ENCODE measurements at places on chromosomes 16 and 17.

- DNase-seq, result no peak
Measured at GRCh38 chr17:46120078-46120477, 73.2 kb downstream of the KANSL1 start.

GRCh38 chr16:12544477-12545296 is 259.0 kb downstream of the CPPED1 start:
- DNase-seq, result no peak

GRCh38 chr16:57562066-57562465 is 19.6 kb downstream of the ADGRG5 start:
- no peak for DNase-seq

DNA sequence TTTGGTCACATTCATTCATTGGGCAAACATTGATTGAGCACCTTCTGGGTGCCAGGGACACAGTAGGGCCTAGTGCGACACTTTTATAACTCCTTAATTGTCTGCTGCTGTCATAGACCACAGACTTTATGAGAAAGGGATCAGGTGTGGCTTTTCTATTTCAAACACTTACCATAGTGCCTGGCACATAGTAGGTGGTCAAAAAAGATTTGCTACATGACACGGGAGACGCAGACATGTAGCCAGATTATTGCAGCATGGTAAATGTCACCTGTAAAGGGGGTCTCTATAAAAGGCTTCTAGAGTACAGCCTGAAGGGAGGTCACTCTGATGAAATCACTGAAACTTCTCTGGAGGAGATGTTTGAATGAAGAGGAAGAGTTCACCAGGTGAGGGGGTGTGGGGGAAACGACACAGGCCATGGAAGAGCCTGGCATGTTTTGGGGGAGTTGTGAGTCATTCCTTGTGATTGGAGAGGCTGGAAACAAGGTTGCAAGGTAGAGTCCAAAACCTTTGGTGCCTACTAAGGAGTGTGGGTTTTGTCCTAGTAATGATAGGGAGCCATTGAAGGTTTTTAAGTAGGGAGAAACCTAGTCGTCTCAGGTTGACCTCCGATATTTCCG is 1.6 kb downstream of the RSAD1 start:
- DNase-seq, result no peak

DNA sequence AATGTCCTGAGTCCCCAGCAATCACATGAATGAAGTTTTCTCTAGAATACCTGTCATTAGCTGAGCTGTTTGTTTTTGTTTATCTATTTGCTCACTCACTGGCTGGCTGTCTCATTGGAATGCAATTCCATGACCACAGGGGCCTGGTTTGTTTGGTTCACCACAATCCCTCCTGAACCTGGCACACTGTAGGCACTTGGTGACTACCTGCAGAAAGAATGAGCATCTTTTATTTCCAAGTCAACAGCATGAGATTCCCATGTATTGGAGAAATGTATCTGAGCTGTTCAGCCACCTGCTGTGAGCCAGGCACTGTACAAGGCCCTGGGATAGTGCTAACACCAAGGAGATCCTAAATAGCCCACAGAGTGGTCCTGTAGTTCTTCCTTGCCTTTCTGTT is 345.1 kb downstream of the XYLT1 start:
- DNase-seq, result no peak

DNA sequence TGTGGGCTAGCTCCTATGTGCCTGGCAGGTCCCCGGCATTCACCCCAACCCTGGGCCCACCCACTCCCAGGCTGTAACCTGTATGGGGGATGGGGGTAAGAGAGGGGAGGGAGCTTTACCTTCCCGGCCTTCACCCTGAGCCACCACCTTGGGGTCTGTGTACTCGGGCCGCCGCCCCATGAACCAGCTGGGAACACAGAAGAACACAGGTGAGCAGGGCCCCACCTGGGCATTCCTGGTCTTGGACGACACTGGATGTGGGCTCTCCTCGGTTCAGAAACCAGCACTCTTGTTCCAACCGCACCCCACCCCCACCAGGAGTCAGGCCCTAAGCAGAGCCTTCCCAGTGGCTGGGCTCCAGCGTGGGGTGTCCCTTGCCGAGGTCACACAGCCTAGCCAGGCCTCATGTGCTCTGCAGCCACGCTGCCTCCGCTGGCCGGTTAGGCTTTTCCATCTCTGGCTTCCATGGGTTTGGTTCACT is 18.8 kb downstream of the B9D1 start:
- DNase-seq, result no peak

- DNase-seq, result no peak
Measured at GRCh38 chr17:78654325-78654724, 77.1 kb upstream of the DNAH17 start.

DNA sequence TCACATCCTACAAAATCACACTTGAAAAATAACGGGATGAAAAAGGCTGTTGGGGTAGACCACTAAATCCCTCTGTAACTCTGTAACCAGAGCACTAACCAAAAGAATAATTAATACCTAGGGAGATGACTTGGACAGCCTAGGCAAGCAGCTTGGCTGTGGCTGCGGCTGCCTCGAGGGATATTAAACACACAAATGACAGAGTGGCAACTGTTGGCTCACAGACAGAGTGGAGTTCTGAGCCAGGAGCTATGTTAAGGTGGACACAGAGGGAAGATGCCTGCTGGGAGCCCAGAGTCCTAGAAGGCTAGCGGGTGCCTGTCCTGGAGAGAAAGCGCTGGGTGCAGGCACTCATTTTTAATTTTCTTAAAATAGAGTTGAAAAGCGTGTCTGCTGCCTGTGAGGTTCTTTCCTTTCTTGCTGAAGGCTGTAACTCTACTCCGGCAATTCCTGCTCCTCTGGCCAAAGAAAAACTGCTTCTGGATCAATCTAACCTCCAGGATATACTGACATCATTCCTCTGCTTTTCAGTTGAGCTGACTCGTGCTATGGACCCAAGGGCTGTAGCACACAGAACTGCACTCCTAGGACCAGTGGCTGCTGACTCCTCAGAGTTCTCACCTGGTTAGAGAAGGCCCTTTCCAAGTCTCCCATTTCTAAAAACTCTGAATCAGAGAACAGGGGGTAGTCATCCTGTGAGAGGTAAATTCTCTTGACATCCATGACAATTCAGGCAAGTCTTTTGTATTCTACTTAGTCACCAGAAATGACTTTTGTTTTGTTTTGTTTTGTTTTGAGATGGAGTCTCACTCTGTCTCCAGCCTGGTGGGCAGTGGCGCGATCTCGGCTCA is 147.9 kb downstream of the STX8 start:
- DNase-seq, result no peak

DNA sequence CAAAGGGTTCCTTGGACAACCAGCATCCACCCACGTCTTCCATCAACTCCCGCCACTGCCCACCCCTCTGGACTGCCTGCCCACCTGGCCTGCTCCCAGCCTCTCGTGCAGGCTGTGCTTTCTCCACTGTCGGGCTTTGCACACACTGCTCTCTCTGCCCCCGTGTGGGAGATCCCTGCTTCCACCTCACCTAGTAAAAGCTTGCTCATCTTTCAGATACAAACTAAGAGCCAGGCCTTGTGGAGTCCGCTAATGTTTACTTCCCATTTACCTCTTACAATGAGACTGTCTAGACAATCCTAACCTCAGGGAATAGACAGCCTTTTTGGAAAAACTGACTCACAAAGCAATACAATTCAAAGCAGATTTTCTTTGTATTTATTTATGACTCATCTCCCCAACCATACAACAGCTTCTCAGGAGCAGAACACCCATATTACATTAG is 67.6 kb downstream of the USP31 start:
- DNase-seq, result peak; percentile 65

- no peak for DNase-seq
Measured at GRCh38 chr16:4675864-4676786, 17.2 kb upstream of the NUDT16L1 start.

- DNase-seq, result no peak
Measured at GRCh38 chr17:349666-350065, 2.9 kb downstream of the RPH3AL start.

DNA sequence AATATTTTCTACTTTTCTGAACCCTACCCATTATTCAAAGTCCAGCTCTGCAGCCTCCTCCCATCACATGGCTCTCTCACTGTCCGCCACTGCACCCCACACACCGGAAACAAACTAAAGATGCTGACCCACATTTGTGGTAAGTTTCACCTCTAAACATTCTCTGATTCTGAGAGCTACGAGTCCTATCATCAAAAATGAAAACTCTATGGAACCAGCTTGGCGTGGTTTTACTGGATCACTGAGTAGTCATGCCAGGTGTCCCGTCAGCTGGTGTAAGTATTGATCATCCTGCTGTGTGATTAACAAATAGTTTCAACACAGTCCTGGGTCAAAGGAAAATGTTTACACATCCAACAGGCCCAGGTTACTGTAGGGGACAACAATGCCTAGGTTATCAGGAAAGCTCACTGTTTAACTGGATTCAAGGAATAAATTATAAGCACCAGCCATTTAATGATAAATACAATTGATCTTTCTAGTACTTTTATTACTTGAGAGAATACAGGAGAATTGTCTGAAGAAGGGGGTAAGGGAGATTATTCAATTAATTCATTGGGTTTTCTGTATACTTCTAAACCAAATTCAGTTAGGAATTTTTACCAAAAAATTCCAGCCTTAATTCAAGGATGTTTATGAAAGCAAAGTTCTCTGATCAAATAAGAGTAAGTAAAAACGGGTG is 33.9 kb downstream of the CYTH1 start:
- DNase-seq, result no peak

GRCh38 chr17:38706505-38707216 is 1.6 kb downstream of the MLLT6 start:
- DNase-seq, result no peak

DNA sequence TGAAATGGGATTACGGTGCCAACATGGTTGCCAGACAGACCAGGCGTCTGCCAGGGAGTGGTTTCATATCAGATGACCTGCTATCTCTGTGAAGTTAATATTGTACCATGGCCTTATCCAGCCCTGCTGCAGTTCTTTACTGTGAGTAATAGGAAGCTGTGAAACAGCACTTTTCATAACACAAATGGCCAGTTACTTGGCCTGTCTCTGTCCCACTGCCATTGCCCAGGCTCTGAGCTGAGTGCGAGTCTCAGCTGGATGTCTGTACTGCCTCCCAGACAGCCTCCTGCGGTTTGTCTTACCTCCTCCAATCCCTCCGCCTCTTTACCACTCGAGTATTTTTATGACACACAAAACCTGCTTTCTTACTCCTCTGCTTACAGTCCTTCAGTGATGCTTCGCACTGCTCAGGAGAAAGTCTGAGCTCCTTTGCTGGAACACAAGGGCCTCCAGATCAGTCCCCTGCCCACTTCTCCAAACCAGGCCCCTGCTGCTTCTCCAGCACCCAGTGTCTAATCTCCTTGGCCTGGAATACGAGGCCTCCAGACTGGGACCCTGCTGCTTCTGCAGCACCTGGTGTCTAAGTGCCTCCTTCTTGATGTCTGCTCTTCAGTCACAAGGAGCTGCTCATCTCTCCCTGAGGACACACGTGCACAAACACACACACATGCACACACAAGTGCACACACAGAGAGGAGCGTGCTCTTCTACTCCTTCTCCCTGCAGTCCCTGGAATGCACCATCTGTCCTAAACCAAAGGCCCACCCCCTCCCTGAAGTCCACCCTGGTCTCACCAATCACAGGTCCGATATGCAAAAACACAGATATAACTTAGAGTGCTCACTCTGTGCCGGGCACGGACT is 17.1 kb upstream of the RHOT1 start:
- DNase-seq, result no peak

- peak; percentile 28 for DNase-seq
Measured at GRCh38 chr16:67372664-67373063, 20.6 kb downstream of the TPPP3 start.

DNA sequence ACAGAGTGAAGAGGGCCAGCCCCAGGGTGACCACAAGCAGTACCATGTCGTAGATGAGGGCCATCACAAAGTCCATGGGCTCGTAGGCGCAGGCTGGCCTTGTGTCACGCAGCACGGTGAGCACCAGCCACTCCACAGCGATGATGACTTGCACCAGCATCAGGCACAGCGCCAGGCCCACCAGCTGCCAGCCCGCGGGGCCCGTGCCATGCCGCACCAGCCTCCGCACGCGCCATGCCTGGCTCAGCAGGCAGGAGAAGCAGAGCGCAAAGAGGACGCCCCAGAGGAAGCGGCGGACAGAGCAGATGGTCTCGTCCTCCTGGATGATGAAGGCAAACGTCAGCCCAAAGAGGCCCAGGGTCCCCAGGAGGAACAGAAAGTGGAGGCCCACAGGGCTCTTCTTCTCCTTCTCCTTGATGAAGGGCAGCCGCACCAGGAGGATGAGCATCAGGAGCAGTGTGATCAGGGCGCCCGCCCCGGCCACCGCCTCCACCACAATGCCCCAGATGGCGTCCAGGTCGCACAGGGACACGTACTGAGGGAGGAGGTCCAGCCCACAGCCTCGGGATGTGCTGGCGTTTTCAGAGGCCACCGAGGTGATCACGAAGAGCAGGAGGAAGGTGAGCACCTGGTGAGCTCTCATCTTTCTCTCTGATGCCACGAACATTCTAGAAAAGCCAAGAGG is 12.3 kb downstream of the GPRC5B start:
- DNase-seq, result no peak

- DNase-seq, result no peak
Measured at GRCh38 chr17:50493744-50494143, 14.5 kb upstream of the MYCBPAP start.

- peak; percentile 72 for DNase-seq
Measured at GRCh38 chr17:10616502-10617119, 40.5 kb downstream of the MYH3 start.

DNA sequence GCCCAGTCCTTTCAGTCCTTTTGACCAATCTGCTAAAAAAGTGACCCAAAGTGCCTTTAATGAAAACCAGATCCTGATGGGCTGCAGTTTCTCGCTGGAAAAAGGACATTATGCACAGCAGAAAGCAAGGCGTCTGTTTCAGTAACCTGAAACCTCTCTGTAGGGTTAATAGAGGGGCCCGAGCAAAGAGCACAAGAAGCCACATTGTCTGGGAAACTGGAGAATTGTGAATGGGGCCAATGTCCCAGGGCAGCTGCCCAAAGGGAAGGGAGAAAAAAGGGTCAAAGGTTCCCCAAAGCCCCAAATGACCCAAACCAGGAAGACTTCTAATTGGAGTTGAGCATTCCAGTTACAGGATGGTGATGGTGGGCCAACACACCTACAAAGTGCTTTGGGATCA is 3.0 kb downstream of the OTOA start:
- DNase-seq, result no peak

DNA sequence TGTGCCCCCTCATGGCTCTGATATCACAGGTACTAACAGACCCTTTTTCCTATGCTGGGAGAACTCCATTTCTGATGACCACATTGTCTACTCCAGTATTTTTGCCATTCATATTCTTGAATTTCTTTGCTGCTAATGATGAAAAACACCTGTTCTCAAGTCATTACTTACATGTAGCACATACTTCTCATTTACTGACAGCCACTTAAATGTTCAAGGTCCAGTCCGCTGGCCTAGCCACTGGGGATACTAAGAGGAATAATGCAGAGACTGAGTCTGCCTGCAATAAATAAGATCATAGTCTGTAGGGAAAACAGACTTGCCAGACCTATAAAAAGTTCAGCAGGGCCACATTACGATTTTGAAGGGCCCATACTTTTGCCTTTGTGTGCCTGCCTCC is 27.5 kb downstream of the TEX14 start:
- no peak for DNase-seq

- no peak for DNase-seq
Measured at GRCh38 chr17:69717214-69717613, 302.7 kb downstream of the MAP2K6 start.

GRCh38 chr16:26731729-26732128 is 335.0 kb upstream of the C16orf82 start:
- no peak for DNase-seq
